Liver (tissue), 10 donors: ENCODE measurements at places on chromosomes 1 and 21.

GRCh38 chr1:186479162-186479561 lies 18.2 kb upstream of the PDC start:
- DNase-seq, result no peak

- no peak for DNase-seq
Measured at GRCh38 chr1:93080179-93080823, 1.2 kb downstream of the MTF2 start.

GRCh38 chr1:208054911-208055379 lies 144.0 kb upstream of the CD34 start:
- no peak for DNase-seq

- no peak for DNase-seq
Measured at GRCh38 chr1:12173631-12174121, 6.9 kb downstream of the TNFRSF1B start.

GRCh38 chr1:204261746-204262505 lies 48.1 kb upstream of the GOLT1A start:
- no peak for DNase-seq
